ENCODE measurements at places on chromosomes 6 and 20.

DNA sequence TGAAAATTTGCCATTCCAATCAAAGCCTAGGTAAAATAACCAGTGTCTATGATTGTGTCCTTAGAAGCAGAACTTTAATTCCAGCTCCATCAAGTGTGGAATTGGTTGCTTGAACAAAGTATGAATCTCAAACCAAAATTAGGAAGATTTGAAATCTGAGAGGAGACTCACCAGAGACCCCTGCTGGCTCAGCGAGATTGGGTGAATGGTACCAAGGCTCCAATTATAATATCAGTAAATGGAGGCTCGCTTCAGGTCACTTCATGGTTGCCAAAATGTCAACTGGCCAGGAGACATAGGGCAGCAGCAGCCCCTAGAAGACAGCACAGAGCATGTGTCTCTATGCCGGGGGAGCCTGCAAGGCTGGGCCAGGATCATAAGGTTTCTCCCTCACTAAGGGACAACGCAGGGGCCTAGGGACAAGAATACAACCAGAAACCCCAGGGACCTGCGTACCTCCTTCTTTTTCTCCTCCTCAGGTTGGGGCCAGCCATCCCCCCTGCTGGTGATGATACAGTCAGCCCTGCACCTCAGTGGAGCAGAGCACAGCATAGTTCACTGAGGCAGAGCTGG lies 14.0 kb downstream of the RBL1 start:
- no peak for DNase-seq

- no peak for DNase-seq
Observed at GRCh38 chr6:147855803-147856482, 347.5 kb downstream of the SAMD5 start.

GRCh38 chr6:167219967-167220512 lies 62.3 kb upstream of the GPR31 start:
- no peak for DNase-seq

DNA sequence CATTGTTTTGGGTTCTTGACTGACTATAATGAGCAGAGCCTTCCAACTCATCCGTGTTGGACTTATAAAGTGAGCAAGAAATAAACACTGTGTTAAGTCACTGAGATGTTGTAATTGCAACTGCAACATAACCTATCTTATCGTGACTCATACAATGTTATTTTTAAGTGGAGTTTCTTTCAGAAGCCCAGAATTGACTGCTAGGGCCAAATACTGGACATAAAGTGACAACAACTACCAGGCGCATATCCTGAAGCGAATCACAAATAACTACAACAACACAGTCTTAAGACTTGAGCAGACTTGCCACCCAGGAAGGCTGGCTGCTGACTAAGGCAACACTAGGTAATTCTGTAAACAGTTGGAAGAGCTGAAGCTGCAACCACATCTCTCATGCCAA lies 326.6 kb downstream of the COL12A1 start:
- DNase-seq: no peak

GRCh38 chr20:45817376-45818194 lies 5.1 kb downstream of the UBE2C start:
- no peak for DNase-seq

DNA sequence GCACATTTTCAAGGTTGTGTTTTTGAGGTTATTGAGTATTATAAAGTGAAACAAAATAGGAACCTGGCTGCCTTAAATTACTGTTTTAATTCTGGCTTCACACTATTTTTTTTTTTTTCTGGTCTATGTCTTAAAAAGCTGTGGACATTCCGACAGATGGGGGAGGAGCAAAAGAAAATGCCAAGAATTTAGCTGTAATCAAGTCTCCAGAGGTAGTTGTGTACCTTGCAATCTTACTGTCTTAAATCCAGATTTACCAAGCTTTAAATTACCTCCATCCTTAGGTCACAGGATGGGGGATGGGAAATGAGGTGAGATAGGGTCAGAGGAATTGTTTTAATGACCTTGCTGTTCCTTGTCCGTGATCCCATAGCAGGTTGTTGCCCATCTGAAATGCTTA lies 182.8 kb downstream of the UTRN start:
- DNase-seq: no peak

DNA sequence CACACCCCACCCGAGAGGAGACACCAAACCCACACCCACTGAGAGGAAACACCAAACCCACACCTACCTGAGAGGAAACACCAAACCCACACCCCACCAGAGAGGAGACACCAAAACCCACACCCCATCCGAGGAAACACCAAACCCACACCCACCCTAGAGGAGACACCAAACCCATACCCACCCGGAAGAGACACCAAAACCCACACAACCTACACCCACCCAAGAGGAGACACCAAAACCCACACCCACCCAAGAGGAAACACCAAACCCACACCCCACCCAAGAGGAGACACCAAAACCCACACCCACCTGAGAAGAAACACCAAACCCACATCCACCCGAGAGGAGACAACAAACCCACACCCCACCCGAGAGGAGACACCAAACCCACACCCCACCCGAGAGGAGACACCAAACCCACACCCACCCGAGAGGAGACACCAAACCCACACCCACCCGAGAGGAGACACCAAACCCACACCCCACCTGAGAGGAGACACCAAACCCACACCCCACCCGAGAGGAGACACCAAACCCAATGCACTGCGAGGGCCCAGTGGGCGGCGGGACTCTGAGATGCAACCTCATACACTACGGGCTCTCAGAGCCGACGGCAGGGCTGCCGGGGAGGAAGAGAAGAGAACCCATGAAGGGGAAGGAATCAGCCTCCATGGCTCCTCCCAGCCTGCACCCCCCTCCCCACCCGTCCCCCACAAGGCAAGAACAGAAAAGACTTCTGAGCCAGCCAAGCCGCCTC lies 83.3 kb downstream of the TAF4 start:
- DNase-seq: no peak

DNA sequence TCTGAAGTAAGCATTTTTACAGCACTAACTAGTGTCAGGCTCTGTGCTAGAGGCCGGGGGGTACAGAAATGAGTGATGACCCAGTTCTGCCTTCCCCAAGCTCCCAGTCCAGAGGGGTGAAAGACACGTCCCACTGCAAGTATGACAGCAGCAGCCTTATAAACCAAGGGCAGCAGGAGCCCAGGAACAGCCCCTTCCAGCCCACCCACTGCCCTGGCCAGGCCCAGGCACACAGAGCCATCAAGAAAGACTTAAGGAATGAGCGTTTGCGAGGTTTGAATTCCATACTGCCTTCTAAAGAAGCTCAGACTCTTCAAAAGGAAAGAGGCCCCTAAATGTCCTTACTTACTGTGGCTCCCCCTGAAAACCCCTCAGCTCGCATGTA lies 10.0 kb downstream of the TRERF1 start:
- no peak for DNase-seq

GRCh38 chr6:149895048-149895590 lies 2.8 kb downstream of the RAET1E start:
- no peak for DNase-seq

DNA sequence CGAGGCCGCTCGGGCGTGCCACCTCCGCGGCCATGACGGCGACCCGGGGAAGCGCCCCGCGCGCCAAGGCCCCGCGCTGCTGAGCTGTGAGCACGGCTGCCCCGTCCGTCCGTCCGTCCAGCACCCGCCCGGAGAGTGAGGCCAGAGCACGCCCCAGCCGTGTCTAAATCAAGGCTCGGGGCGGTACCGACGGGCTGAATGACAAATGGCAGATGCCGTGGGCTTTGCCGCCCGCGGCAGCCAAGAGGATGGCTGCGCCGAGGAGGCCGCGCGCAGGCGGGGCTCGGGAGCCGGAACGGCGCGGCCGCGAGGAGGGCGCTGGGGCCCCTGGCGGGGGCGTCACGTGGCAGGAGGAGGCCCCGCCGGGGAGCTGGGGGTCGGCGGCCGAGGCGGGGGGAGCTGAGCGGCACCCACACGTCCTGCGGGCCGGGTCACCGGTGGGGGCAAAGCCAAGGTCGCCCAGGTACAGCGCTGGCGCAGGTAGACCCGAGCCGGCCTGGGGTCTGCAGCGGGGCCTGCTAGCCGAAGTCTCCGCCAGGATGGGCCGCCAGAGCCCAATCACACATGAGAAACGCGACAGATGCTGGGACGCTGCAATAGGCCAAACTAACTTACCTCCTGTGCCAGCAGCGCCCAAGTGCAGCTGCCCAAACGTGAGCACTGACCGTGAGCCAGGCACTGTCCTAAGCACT lies at the start of gene PLAGL1:
Gene PLAGL1, minus strand, starts transcription at position 140 of the 692 bp plus-strand sequence. CDS start 60,123 bp downstream, outside the sequence.
- no peak for DNase-seq

DNA sequence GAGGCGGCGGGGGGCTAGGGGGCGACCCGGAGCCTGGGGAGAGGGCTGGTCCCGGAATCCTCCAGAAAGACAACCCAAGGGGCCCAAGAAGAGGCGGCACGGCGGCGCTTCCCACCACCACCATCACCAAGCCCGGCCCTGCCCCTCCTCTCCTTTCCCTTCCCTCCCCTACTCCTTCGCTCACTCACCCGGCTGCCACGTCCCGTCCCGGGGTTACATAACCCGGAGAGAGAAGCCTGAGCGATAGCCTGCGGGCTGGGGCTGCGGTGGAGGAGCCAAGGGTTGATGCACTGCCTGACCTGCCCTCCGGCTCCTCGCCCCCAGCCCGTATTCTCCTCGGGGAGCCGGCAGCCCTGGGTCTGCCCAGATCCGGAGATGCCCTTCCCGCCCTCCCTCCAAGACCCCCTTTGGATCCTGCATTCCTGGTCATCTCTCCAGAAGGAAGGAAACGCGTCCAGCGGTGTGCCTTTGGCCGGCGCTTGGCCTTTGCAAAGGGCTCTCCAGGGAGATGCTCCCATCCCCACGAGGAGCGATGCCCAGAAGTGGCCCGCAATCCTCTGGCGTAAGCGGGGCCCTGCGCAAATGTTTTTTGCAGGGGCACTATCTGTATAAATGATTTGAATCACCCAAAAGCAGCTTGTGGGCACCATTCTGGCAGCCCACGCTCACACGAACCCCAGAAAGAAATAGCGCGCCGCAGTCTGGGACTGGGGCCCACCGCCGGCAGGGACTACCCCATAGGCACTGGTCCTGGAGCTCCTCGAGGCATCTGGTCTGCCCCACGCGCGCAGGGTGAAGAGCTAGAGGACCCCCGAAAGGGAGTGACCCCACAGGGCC lies 4.6 kb upstream of the CPXM1 start:
- no peak for DNase-seq

- no peak for DNase-seq
Observed at GRCh38 chr6:16316741-16317251, 78.4 kb downstream of the GMPR start.

- DNase-seq: no peak
Observed at GRCh38 chr6:40205801-40206200, 271.5 kb upstream of the MOCS1 start.

GRCh38 chr6:168582571-168582981 lies 141.6 kb downstream of the SMOC2 start:
- DNase-seq: no peak

GRCh38 chr6:62283796-62284411 lies 2.1 kb downstream of the KHDRBS2 start:
- DNase-seq: peak; percentile 0

DNA sequence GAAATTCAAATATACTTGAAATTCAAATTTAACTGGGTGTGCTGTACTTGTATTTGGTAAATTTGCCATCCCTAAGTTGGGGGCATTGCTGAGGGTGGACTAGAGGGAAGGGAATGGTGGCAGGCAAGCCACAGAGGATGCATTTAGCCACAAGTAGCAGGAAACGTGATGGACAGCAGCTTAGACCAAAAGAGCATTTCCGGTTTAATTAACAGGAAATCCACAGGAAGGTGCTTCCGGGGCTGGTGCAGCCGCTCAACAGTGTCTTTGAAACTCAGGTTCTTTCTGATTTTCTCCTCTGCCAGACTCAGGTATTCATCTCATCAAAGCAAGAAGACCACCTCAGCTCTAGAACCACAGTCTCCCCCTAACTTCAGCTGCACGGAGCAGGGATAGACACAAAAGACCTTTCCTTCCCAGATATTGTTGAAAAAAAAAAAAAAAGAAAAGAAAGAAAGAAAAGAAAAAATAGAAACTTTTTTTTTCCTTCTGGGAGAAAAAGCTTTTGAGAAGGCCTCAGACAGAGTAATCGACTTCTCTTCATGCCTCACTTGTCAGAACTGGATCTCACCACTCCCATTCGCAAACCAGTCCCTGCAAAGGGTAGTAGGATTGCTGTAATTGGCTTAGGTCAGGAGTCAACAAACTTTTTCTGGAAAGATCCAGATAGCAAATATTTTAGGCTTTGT lies 8.0 kb upstream of the BCAS1 start:
- no peak for DNase-seq

DNA sequence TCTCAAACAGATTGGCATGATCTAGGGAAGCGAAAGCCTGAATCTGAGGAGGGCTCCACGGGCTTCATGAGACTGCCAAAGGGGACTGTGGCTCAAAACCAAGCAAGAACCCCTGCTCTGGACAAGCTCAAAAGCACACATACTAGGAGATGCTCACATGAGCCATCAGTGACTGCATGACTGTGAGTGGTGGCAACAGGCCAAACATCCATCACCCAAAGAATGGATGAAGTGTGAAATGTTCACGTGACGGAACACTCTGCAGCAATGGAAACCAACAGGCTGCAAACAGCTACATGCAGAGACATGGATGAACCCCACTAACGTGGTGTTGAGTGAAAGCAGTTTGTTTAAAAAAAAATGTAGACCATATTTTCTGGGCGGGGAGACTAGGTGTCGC lies 136.3 kb downstream of the PREX1 start:
- no peak for DNase-seq

DNA sequence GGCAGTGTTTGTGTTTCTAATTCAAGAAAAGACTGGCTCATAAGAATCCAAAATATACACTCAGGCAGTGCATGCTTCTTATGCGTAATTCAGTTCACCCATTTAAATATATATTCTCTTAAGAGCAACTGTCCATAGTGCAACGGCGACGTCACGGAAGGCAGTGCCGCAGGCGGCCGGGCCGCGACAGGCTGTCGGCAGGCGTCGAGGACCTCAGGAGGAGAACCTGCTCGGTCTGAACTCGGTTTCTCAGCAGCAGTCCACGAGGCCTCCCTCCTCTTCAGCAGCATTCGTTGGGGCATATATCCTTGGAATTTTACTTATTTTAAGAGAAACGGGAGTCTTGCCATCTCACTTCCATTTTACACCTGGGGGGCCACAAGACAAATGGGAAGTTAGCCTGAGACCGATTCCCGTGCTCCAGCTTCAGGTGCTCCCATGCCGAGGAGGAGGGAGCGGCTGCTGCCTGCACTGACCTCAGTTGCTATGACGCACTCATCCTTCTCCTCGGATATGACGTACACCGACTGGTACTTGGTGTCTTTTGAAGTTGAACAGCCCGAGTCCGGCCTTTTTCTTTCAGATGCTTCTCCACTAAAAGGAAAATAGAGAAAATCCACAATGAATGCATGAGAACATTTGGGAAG lies 8.2 kb downstream of the DLL1 start:
- no peak for DNase-seq

- no peak for DNase-seq
Observed at GRCh38 chr6:106488494-106489370, 128.2 kb downstream of the CRYBG1 start.

Measured in anterior cingulate cortex (tissue), 58 donors.